ENCODE measurements at places on chromosomes 1 and 21. TPM values are rescaled to one million over a fixed set of nuclear protein-coding genes. Genes with fewer than 3 reads are reported as not detected.
A peak's percentile ranks its signal among the peaks of the same experiment; 100 is the strongest.

ZNF697 gene
- total RNA-seq, result 3.6 TPM

IL22RA1 gene
- 2.9 TPM for total RNA-seq

HCRTR1 gene
- not detected for total RNA-seq

RIPPLY3 gene
- total RNA-seq, result not detected

HSPB7 gene
- total RNA-seq, result 1.2 TPM

SYNC gene
- 0.45 TPM for total RNA-seq

VWA5B1 gene
- total RNA-seq, result not detected

TNFRSF14 gene
- 48.7 TPM for total RNA-seq

BGLAP gene
- 1.8 TPM for total RNA-seq

PFKFB2 gene
- 4.1 TPM for total RNA-seq

C1orf115 gene
- total RNA-seq, result 49.9 TPM

FCER1G gene
- total RNA-seq, result 13.4 TPM

ATAD3C gene
- 2.9 TPM for total RNA-seq

CYP4A11 gene
- total RNA-seq, result 501 TPM

DIO1 gene
- total RNA-seq, result 39.4 TPM

KLHDC7A gene
- total RNA-seq, result 8.7 TPM

PRAMEF15 gene
- not detected for total RNA-seq

PRAMEF18 gene
- not detected for total RNA-seq

TAL1 gene
- 1.9 TPM for total RNA-seq

RER1 gene
- 163 TPM for total RNA-seq

FCRL1 gene
- total RNA-seq, result not detected

KRTAP10-9 gene
- total RNA-seq, result not detected

DNA sequence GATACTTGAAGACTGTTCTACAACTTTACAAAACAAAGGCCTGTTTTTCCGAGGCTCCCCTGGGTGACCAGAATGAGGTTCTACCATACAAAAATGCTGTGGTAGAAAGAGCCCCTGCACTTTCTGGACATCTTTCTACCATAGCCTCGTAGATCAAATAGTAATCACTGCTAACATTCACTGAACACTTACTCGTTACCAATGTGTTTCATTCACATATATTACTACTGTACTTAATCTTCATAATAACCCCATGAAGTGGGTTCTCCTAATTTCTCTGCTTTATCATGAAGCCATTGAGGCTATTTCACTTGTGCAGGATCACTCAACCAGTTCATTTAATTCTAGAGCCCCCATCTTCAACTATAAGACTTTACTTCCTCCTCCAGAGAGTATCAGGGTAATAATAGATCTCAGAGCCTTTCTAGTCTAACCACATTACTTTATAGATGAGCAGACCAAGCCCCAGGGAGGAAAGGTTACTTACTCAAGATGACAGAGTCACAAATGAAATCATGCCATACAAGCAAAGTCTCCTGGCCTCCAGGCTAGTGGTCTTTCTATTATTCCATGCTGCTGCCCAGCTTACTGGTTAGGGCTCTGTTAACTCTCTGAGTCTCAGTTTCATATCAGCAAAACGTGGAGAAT, 46.7 kb upstream of the OSBPL9 start:
- no peak for DNase-seq

DNA sequence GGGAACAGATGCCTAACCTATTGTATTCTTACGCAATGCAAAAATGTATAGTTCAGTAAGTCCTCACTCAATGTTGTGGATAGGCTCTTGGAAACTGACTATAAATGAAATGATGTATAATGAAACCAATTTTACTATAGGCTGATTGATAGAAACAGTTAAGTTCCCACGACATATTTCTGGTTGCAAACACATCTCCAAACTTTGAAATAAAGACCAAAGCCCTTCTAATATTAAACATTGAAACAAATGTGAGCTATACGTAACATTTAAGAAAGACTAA, 29.1 kb downstream of the MAP3K21 start:
- DNase-seq, result no peak

- no peak for DNase-seq
Measured at GRCh38 chr1:206739411-206740076, 31.0 kb upstream of the IL19 start.

DNA sequence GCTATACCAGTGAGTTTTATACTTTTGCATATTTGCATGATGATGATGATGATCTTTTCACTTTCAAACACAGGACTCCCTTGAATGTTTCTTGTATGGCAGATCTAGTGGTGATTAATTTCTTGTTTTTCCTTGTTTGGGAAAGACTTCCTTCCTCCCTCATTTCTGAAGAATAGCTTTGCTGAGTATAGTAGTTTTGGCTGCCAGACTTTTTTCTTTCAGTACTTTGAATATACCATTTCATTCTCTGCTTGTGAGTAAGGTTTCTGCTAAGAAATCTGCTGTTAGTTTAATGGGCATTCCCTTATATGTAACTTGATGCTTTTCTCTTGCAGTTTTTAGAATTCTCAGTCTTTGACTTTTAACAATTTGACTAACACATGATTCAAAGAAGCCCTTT, 547.4 kb upstream of the CXADR start:
- no peak for DNase-seq

- DNase-seq, result no peak
Measured at GRCh38 chr1:179124873-179125272, 43.0 kb downstream of the TOR3A start.

DNA sequence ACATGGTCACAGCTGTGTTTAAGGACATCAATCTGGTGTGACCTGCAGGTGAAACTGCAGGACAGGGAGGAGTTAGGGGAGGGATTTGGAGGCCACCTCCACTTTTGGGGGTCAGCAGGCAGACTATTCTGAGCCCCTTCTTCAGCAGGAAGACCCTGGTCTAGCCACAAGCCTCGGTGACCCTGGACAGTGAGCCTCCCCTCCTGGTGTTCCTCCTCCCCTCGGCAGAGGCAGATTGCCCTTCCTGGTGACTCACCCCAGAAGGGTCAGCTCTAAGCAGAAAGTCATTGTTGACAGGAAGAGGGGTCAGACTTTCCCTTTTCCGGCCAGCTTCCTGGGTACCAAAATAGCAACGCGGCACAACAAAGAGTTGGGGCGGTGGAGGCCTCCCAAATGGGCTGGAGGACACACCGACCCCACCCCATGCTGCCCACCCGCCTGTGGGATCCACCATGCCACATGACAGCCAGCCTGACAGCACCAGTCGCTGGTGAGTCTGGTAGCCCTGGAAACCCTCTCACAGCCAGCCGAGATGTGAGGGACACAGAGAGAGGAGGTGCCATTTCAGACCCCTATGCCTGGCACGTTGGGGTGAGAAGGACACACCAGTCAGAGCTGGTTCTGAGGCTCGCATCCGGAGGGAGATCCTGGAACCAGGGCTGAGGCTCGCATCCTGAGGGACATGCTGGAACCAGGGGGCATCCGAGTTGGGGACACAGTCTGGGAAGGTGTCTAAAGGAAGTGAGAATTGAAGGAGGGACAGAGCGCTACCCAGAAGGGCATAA, 14.7 kb upstream of the CSF1 start:
- DNase-seq, result peak; percentile 58

- peak; percentile 73 for DNase-seq
Measured at GRCh38 chr1:202189001-202189790, 4.4 kb upstream of the LGR6 start.

DNA sequence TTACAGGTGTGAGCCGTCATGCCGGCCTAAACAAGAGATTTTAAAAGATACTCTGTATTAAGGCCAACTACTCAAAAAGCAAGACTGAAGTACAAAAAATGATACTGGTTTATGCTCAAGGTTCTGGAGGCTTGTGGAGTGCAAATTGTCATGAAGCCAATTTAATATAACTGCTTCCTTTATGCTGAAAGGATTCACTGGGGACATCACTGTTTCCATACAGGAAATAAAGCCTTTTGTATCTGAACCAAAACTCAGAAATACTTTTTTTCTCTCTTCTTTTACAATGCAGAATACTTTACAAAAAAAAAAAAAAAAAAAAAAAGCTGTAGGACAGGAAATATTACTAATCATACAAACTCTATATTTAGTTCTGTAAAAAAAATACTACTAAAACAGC, 55.5 kb upstream of the CNN3 start:
- DNase-seq, result no peak

- DNase-seq, result no peak
Measured at GRCh38 chr1:192557841-192558595, 17.6 kb upstream of the RGS1 start.

- DNase-seq, result no peak
Measured at GRCh38 chr1:115377411-115377810, 39.4 kb upstream of the NGF start.

DNA sequence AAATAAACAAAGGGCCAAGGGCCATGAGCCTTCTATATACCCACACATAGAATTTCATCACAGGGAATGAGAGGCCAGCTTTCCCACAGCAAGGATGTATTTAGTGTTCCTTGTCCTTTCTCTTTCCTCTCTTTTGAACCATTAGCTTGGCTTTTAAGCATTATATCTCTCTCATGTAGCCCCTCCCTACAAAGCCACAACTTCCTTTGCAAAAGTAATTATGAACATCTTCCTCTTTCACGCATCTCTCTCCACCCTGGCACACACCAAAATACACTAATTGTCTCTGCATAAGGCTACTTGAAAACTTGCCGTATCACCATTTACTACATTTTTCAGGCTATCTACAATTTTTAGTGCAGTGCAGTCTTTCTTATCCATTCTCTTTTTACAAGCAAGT, 1.9 kb upstream of the AK5 start:
- DNase-seq, result no peak

DNA sequence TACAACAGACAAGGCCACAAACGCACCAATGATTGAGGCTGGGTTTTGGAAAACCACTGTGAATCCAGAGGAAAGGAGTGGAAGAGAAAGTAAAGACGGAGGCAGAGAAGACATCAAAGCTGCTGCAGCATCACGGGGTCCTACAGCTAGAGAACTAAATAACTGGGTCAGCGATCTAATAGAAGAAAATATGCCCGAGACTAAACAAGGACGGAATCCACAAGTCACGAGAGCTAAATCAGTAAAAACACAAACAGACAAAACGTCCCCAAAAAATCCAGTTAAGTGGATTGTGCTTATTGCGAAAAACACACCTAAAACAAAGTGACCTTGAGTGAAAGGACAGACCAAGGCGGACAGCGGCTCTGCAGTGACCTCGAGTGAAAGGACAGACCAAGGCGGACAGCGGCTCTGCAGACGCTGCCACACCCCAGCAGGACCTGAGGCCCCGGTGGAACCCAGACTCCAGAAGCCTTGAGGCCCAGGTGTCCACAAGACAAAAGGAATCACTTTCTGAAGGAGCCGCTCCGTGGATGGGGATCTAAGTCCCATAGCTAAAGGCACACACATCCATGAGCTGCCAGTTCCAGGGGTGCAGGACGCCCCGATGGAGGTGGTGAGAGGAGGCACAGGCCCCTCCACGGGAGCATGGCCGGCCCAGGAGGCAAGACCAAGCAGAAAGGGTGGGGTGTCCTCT, 6.0 kb downstream of the FTCD start:
- peak; percentile 42 for DNase-seq

- no peak for DNase-seq
Measured at GRCh38 chr1:155652951-155653350, 35.6 kb downstream of the YY1AP1 start.

DNA sequence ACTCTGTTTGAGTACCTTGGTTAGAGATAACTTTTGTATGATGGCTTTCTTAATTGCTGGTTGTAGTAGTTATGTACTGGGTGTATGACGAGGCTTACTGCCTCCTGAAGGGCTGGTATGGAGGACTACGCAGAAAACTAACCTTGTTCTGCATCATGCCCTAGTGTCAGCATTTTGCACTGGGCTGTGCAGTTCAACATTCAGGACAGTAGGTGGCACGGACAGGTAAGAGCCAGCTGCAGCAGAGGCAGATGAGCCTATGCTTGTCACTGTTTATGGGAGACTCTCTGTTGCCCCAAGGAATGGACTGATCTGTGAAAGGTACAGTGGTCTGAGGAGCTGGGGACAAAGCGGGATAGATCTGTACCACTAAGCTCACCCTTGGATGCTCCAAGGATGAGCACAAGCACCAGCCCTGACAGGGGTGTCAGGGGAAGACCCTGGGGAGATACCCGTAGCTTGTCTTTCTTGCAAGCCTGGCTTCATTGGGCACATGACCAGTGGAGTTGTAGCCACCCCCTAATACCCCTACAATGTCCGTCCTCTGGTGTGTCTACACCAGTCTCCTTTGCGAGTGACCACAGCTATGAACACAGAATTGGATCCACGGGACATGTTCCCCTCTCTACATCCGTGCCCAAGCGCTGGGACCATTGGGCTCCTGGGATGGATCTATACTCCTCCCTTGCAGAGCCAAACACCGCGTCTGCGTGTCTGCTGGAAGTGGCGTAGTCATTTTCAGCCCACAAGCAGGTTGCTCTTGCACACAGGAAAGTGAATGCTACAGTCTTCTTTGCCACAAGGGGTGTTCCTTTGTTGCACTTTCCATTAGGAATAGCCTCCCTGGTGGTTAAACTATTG, 51.1 kb upstream of the CFHR3 start:
- DNase-seq, result no peak

GRCh38 chr1:156845055-156845952, 13.6 kb downstream of the INSRR start:
- DNase-seq, result no peak

- no peak for DNase-seq
Measured at GRCh38 chr1:76340056-76340455, 265.5 kb downstream of the ST6GALNAC3 start.

DNA sequence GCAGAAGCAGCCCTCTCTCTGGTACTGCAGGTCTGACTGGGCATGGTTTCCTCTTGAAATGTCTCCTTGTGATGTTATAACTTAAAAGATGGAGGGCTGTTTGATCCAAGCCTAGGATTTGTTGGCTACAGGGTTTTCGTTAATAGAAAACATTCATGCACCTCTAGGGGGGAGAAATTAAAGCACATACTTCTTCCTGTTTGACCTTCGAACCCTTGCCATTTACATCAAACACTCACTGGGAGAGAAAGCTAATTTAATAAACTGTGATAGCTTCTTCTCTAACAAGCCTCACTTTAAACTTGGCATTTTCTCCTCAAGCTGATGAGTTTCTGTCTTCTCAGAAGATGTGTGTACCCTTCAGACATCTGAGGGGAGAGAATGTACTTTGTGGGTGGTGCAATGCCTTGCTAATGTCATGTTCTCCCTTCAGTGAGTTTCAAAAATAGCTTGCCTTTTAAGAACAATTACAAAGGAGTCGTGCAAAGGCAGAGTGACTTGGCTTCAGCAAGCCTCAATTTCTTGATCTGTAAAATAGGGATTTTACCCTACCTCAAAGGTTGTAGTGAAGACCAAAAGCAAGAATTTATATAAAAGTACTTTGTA, 20.4 kb downstream of the CACHD1 start:
- DNase-seq, result no peak

DNA sequence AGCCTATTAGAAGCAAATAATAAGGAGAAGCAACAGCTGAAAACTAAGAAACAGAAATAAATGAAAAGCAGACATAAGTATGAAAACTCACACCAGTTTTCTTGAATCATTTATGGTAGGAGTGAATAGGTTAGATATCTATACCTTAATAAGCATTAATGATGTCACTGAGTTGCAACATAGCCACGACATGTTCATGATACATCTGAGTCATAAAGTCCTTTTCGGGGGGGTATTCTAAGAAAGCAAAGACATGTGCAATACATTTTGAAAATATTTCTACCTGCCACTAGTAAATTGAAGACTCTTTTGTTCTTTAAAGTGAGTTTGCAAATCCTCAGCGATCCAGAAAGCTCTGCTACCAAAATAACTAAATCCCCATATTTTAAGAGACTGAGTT, 7.2 kb downstream of the CD34 start:
- DNase-seq, result no peak
